Amygdala (tissue), 56 donors: ENCODE measurements at places on chromosomes 4 and X.

DNA sequence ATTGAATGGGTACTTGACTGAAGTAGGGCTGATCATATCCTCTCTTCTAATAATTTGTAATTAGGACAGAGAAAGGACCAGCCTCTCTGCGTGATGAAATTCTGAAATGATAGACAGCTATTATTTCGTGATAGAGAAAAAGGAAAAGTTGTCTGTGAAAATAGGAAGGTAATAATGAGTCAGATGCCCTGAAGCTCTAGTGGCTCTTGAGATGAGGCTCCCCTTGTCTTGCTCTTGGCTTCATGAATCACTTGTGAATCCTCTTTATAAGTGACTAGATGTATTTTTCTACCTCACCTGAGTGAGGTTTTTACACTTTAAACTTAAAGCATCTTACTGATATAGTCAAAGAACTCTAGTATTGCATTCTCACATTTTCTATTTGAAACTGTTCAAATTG is 888.9 kb downstream of the PCDH18 start:
- DNase-seq, result no peak

DNA sequence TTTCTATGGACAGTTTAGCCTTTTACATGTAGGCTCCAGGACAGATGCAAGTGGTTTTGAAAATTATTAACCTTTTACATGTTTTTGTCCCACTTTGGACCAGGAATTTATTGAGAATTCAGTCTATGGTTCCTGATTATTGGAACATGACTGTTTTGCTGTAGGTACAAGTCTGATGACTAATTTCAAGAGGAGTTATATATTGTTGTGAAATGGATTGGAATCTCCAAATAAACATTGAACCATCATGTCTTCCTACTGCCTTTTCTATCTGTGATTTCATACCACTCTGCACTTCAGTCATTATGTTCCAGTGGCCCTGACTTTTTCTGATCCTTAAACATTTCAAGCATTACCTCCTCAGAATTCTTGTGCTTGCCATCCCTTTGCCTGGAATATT is 35.9 kb downstream of the TBC1D19 start:
- DNase-seq, result no peak

DNA sequence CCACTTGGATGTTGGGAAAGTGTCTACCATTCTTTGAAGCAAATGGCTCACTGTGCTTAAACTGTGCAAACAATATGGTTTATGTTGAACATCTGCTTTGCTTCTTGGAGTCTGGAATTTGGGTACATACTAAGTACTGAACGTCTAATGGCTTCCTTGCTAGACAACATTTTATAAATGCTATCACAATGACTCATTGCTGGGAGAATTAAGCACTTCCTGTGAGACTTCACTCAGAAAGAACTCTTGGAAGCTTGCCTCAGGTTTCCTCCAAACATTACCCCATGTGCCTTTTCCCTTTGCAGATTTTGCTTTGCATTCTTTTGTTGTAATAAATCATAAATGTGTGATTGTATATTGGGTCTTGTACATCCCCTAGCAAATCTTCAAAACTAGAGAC is 139.7 kb downstream of the PACRGL start:
- DNase-seq, result no peak

- no peak for DNase-seq
These were observed 1550.9 kb downstream of the C4orf33 start for GRCh38 chr4:130646886-130647285.

DNA sequence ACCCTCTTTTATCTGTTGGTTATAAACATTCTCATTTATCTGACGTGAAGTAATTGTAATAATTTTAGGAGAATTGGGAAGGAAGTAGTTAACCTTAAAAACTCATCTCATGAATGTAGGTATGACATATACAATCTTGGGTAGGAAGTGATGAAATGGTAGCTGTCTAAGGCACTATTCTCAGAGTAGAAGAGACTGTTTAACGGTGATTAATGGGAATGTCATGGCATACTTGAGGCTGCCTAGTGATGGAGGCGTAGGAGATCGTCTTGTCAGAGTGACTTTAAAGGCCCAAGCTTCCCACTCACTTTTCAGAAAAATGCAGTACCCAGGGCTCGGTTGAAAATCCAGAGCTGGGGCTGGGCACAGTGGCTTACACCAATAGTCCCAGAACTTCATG is 19.4 kb upstream of the AGA start:
- no peak for DNase-seq

DNA sequence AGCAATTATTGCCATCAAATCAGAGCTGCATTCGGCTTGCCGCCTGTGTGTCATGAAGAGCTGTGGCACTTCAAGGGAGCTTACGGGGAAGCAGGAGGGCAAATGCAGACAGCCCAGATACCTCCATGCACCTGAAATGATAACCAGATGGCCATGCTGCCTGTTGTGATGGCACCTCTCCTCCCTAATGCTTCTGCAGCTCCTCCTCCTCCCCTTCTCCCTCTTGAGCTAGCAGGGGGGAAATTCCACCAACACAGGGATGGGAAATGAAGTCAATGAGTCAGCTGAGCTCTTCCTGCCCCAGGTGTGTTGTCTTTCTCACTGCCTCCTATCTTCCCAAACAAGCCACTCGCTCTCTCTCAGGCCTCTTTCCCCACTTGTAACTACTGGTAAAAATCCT is 565.0 kb downstream of the BCOR start:
- DNase-seq, result no peak

GRCh38 chr4:42656679-42656943 is 294 bp downstream of the ATP8A1 start:
- DNase-seq, result no peak

- DNase-seq, result no peak
These were observed 49.2 kb downstream of the CDS1 start for GRCh38 chr4:84632092-84632491.

DNA sequence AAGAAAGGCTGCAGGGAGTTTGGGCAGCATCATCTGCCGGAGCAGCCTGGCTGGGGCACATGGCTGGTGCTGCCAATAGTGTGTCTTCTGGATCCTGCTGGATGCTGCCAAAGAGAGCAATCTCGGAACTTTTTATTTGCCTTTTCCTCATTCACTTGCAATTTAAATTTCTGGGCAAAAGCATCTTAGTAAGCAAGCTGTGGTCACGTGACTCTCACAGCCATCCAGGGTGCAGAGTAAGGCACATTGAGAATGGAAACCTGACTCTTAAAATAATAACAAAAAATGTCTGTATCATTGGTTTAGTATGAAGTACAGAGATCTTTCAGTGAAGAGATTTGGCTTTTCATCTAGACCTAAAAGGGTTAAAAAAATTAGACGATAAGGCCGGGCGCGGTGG is 910.3 kb downstream of the STIM2 start:
- DNase-seq, result no peak

GRCh38 chr4:11427121-11427996 is 1.3 kb downstream of the HS3ST1 start:
- DNase-seq, result no peak

- no peak for DNase-seq
These were observed 19.0 kb downstream of the GAB3 start for GRCh38 chrX:154731881-154732280.

DNA sequence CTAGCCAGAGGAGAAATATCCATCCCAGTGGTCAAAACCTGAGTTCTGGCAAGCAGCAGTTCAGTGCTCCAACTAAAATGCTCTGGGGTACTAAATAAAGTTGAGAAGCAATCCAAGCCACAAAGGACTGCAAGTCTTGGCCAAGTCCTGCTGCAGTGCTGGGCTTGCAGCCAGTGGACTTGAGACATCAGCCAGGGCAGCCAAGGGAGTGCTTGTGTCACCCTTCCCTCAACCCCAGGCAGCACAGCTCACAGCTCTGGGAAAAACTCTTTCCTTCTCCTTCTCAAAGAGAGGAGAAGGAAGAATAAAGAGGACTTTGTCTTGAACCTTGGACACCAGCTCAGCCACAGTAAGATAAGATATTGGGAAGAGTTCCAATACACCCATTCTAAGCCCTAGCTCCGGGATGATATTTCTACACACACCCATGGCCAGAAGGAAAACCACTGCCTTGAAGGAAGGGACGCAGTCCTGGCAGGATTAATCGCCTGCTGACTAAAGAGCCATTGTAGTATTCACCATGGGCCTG is 99.8 kb downstream of the PTCHD1 start:
- peak; percentile 50 for DNase-seq
